ENCODE measurements at places on chromosomes 13 and 19.
A peak's percentile ranks its signal among the peaks of the same experiment; 100 is the strongest.

GRCh38 chr13:31377946-31378345 is 178.2 kb downstream of the B3GLCT start:
- no peak for DNase-seq

GRCh38 chr19:6196361-6196760 is 60.9 kb downstream of the ACSBG2 start:
- no peak for DNase-seq

DNA sequence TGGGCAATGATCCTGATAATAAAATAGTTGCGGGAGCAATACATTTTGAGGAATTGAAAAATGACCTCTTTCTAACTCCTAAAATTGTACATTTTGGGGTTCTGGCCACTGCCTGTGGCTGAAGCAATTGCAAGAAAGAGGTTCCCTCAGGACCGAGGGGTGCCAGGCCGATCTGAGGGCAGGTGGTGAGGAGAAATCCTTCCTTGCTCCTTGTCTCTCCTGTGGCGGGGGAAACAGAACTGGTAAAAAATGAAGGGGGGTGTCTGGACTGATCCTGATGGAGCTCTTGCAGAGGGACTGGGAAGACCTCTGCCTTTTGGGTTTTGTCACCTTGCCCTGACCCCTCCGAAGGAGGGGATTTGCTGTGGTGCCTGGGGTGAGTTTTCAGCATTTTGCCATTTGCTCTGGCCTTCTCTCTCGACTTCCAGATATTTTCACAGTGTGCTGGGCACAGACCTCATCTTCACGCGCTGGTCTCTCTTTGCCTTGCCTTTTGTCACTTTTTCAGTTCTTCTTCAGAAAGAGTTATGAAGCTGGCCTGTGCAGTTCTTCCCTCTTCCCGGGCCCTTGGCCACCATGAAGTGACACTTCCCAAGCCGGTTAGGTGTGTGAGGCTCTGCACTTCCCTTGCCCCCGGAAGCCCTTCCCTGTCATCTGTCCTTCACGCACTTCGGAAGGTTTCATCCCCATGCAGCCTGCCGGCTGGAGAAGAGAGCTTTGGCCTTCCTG is 22.2 kb downstream of the NFIX start:
- DNase-seq, result no peak

DNA sequence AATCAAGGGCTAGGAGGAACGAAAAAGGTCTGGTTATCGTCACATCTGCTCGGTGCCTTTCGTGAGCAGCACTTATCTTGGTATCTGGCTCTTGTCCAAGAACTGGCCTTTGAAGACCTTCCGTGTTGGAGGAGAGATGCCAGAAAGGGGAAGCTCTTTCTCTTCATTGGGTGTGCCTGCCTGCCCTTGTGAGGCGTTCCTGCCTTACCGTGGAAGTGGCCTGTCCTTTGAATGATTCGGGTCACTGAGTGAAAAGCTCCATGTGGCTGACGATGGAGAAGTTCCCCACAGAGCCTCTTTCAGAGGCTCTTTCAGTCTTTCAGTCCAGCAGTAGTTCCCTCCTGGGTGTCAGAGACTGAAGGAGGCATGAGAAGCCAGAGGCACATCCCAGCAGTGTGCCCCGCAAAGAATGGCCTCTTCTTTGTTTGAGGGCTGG is 121.5 kb upstream of the SLC10A2 start:
- DNase-seq, result no peak

- DNase-seq, result no peak
These were observed 4.2 kb downstream of the LYL1 start for GRCh38 chr19:13098277-13099072.

DNA sequence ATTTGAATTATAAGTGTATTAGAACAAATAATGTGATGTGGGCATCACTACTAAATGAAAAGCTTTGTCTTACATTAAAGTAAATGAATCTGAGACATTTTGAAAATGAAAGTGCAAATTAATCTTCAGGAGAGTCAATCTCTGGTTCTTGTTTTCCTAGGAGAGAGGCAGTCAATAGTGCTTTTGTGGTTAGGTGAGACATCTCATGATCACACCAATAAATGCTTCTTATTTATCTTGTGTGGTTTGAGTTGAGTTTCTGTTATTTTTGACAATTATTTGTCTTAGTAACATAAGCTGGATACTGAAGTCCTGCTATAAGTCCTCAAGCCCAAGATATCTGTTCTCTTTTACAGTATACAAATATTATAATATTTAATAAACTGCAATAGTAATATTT is 1378.0 kb upstream of the PCDH9 start:
- no peak for DNase-seq

DNA sequence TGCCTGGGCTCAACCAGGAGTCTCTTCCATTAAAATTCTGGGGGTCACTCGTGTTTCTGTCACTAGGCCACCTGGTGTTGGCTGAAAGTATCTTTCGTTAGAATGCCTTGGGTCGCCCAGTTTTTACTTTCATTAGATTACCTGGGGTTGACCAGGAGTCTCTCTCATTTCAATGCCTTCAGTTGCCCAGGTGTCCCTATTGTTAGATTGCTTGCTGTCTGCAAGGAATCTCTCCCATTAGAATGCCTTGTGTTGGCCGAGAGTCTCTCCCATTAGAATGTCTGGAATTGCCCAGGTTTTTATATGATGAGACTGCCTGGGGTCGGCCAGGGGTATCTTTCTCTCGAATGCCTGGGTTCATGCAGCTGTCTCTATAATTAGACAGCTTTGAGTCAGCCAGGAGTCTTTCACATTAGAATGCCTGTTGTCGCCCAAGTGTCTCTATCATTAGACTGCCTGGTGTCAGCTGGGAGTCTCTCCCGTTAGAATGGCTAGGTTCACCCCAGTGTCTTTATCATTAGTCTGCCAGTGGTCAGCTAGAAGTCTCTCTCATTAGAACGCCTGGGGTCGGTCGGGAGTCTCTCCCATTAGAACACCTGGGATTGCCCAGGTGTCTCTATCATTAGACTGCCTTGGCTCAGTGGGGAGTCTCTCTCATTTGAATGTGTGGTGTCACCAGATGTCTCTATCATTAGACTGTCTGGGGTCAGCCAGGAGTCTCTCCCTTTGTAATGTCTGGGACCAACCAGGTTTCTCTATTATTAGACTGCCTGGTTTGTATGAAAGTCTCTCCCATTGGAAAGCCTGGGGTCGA is 1446.8 kb downstream of the UQCRFS1 start:
- DNase-seq, result peak; percentile 31

- no peak for DNase-seq
These were observed 7.3 kb upstream of the RANBP3 start for GRCh38 chr19:5985098-5985783.

- DNase-seq, result peak; percentile 93
These were observed 4.3 kb downstream of the BBC3 start for GRCh38 chr19:47226426-47227351.

DNA sequence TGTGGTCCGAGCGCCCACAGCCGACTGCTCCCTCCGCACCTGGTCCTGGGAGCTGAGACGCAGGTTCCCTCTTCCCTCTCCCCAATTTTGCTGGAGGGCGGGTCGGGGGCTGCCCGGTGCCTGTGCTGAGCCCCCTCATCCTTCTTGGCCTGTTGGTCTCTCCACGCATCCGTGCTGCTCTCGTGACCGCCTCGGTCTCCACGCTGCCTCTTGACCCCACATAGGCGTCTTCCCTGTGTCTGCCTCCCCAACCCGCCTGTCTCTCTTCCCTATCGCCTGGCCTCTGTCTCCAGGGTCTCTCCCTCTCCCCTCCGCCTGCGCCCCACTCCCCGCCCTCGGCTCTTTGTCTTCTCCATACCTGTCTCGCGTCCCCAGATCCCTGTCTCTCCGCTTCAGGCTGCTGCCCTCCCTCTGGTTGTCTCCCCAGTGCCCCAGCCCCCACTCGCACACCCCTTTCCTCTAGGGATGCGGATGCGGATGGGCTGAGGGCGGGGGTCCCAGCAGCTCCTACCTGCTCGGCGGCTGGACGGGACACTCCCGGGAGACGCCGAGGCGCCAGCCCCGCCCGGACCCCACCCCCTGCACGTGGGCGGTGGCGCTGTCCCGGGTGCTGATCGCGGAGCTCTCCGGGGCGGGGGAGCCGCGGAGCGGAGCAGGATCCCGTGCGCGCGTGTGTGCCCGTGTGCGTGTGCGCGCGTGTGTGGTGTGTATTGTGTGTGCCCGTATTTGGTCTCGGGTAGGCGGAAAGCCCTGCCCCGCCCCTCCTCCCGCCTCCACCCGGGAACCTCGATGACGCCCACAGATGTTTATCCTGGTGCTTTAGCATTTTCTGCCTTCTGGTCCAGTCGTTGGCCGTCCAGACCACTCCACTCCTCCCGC is at the start of gene SYT5:
TSS of gene SYT5 (minus strand) at position 684 of the 879 bp plus-strand sequence. CDS start 1,248 bp downstream, outside the sequence.
- DNase-seq, result no peak

Data from coronary artery (tissue), 2 donors.